ENCODE measurements at places on chromosomes 2 and 18.
A peak's percentile ranks its signal among the peaks of the same experiment; 100 is the strongest.

DNA sequence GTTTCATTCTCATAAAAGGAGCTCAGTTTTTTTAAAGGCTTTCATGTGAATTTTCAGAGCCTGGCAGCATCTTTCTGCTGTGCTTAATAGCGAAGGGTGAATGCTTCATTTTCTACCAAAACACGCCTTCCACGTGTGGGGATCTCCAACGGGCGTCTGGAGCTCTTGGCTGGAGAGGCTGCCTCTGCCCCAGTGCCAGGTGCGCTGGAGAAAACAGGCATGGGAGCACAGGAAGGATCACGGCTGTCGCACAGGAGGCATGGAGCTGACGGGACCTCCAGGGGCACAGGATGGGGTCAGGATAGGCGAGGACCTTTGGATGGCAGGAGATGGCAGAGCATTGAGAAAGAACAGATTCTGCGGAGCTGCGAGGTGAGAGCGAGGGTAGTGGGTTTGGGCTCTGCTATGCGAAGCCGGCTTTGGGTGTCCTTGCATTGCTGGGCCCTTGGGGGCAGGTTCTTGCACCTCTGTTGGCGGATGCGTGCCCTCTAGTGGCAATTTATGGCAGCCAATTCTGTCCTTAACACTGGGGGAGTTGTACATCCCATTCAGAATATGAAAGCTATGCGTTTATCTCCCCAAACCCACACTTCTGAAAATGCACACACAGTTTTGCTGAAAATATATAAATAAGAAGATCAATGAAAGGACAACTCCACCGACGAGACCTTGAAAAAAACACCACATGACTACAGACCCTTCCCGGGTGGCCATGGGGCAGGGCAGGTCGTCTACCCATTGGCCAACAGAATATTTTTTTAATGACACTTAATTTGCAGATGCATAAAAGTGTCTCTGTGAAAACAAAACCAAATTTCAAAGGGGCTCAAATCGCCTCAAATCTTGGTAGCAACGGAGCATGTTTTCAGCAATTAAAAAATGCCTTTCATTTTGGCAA is 90.4 kb upstream of the SLC35G4 start:
- peak; percentile 57 for DNase-seq

- DNase-seq: no peak
These were observed 590.9 kb upstream of the ZEB2 start for GRCh38 chr2:145110668-145111356.

GRCh38 chr18:35095983-35096676 is 54.9 kb downstream of the MAPRE2 start:
- DNase-seq: peak; percentile 66

- DNase-seq: no peak
These were observed 238.0 kb upstream of the SLC39A10 start for GRCh38 chr2:195419033-195419432.

- no peak for DNase-seq
These were observed 4.1 kb downstream of the ASB3 start for GRCh38 chr2:53782676-53783075.
